Astrocyte of the spinal cord (primary cell): ENCODE measurements at places on chromosomes 6 and 20.

- DNase-seq, result no peak
These were observed 586.0 kb upstream of the CHD6 start for GRCh38 chr20:42204109-42204660.

- no peak for DNase-seq
These were observed 2.4 kb upstream of the CCR6 start for GRCh38 chr6:167120583-167120903.

GRCh38 chr20:1184638-1185315, at the start of gene TMEM74B:
Gene TMEM74B (minus strand): TSS chr20:1184981. CDS start chr20:1183801, 1,180 bp downstream.
- no peak for DNase-seq

DNA sequence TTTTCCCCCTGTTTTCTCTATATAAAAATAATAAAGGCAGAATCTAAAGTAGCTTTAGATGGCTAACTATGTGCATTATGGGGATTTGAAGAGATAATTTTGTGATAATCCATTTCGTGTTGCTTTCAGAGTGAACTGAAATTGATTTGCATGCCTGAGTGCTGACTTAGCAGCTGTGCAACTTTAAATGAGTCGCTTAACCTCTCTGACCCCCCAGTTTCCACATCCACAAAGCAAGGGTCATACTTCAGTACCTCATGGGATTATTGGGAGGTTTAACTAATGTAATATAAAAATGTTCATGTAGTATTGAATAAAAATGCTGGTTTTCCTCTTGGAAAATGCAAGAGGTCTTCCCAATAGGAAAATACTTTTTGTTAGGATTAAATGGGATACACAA, 63.8 kb upstream of the FABP7 start:
- DNase-seq, result peak; percentile 37

DNA sequence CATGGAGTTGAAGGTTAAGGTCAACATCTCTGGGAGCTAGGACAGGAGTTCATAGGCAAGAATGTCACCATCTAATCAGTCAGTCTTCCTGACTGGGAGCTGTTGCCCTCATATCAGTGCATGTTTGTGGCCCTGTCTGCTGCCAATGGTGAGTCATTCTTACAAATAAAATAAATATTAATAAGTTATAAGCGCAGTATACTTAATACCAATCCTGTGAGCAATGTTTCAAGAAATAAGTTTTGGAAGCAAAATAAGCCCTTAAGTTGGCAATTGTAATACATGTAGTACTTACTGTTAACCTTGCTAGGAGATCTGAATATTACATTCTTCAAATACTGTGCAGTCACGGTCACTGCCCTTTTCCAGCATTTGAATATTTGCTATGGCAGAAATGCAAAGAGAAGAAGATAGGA, 20.2 kb upstream of the MDGA1 start:
- peak; percentile 55 for DNase-seq

GRCh38 chr6:121274666-121275295, 59.5 kb downstream of the TBC1D32 start:
- no peak for DNase-seq

GRCh38 chr6:16921399-16922110, 160.3 kb upstream of the ATXN1 start:
- DNase-seq, result no peak
